ENCODE measurements at places on chromosomes 7 and 10. TPM values are rescaled to one million over a fixed set of nuclear protein-coding genes. Genes with fewer than 3 reads are reported as not detected.

GRCh38 chr10:103192089-103192450 lies 1.0 kb downstream of the NT5C2 start:
- no peaks in the 10 kb centered on the region for H3K27me3 ChIP-seq
- peak overlapping the region; percentile 96 for H3K27ac ChIP-seq
- peaks cover 41% of the 10 kb centered on the region for H3K4me1 ChIP-seq

GRCh38 chr7:22435720-22436119 lies 64.3 kb downstream of the STEAP1B start:
- H3K27me3 ChIP-seq = no peaks in the 10 kb centered on the region
- H3K4me3 ChIP-seq = no peak overlapping the region
- no peaks in the 10 kb centered on the region for H3K36me3 ChIP-seq

The SUN3 gene
- not detected for total RNA-seq

The WNT8B gene
- total RNA-seq = 0.17 TPM
